ENCODE measurements at places on chromosomes 2 and 18.

DNA sequence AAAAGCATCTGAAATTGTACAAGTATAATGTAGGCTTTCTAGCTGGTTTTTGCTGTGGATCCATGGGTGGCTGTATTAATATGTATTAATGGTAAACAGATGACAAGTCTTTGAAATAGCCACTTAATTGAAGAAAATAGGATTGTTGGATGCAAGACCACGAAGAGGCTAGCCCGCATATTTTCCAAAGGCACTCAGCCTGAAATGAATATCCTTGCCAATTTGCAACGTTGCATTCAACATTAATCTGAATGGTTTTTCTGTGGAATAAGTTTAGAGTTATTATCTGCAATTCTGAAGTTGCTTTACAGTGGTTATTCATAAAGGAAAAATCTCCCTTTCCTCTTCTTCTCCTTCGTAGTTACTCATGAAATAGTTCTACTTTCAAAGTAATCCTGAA lies 86.2 kb upstream of the SPATS2L start:
- DNase-seq = no peak

GRCh38 chr2:65716698-65717097 lies 284.3 kb upstream of the SPRED2 start:
- DNase-seq = no peak

DNA sequence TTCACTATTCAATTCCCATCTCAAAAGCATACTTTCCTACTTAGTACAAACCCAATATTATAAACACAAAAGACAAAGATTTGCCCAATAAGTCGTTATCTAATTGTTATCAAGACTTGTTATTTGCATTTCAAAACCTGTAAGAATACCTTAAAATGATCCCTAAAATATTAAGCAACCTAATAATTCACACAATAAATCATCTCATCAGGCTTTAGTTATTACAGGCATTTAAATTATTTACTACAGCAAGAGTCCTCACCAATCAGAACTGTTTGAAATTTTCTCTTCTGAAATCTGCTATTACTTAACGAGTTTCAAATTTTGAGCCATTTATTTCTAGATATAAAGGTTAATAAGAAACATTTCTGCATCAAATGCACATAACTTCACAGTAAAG lies 1.6 kb downstream of the CCDC88A start:
- DNase-seq = no peak

DNA sequence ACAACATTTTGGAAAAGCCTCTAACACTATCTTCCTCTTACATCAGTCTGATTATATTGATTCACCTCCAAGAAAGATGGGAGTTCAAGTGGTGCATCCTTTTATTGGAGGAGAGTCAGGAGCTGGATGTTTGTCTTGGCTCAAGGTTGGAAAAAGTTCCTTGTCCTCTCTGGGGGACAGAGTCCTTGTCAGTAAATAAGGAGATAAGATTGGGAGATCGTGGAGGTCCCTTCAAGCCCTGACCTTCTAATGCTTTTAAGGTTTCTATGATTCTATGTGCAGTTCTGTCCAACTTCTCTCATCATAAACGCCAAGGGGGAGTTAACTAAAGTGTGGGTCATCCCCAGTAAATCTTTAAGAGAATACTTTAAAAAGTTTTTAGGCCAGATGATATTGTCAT lies 60.9 kb upstream of the CCBE1 start:
- no peak for DNase-seq

DNA sequence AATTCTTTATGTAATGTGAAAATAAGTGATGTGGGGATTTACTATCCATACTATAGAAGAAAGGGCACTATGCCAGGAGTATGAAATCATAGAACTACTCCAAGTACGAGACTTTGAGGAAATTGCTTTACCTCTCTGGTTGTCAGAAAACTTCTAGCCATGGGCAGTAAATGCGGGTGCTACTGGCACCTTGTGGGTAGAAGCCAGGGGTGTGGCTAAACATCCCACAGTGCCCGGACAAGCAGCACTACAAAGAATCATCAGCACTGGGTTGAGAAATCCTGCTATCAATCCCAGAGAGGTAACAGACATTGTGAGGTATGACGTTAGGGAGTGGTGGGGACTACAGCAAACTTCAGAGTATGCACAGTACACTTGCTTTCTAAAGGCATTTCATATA lies 453.5 kb upstream of the TNP1 start:
- no peak for DNase-seq

DNA sequence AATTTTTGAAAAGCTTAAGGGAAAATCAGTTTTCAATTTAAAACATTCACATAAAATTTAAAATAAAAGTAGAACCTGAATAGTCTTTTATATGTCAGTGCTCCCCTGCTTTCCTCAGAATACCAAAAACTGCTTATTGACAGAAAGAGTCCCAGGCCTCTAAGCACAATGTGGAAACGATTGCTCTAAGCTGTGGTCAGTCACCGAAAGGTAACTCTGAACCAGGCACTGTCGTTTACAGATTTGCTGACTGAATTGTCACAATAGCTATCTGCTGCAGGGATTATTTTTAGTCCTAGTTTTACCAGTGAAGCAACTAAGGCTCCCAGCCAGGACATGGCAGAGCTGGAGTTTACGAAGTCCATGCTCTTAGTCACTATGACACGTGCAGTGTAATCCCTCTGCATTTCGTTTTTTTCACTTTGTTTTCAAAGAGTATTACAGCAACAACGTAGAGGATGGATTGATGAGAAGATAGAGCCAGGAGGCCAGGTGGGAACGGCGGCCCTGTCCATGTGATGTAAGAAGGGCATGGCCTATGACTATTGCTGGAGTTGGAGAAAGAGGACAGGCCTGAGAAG lies 28.1 kb upstream of the TMEM247 start:
- DNase-seq = no peak

DNA sequence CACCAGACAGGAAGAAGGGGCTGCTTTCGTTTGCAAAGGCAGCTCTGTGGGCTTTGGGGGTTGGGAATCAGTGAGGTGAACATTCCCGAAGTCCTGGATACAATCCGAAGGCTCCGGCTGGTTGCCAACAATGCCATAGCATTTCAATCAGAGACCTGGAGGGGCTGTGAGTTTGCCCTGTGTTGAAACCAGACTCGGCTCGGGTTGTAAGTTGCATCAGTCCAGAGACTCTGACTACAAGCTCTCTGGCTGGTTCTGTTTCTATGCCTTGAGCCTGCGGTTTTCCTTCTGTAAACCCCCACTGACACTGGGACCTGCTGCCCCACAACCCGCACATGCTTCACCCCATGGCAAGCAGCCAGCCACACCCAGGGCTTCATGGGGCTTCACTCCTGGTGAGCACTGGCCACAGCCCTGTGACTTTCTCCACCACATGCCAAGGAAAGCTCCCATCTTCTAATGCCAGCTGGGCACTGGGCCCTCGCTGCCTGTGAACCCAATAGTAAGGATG lies 85.7 kb upstream of the ODC1 start:
- no peak for DNase-seq

DNA sequence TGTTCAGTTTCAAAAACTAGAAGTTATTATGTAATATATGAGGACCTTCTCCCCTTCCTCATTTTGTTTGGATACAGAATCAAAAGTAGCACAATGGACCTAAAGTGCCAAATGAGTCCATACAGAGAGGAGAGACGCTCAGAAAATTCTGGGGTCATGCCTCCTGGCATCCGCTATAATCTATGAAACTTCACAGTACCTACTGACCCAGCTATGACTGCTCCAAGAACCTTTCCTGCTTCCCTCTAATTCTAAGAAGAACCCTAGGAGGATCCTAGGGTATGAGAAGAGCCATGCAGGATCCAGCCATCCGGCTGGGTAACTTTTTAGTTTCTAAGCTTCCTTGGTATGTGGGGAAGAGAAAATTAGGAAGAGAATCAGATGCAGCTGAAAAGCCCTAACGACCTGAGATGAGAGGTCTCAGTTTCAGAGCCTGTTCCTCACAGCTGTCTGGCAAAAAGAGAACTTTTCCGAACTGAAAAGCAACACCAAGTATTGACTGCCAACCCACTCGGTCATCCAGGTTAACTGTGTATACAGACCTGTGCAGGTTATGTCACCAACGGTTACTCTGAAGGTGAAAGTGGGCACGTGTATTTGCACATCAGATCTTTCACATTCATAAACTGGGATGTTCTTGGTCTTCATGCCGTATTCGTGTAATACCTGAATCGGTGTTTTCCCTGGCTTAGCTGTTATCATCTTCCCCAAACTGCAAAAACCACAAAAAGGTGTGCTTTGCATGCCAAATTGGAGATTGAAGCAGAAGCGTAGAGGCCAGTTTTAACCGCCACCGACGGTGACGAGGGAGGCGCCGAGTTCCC lies 1.1 kb downstream of the PRKRA start:
- no peak for DNase-seq

- no peak for DNase-seq
Observed at GRCh38 chr2:18527326-18527725, 33.1 kb downstream of the RDH14 start.
